ENCODE measurements at places on chromosomes 11 and 22. TPM values are rescaled to one million over a fixed set of nuclear protein-coding genes. Genes with fewer than 3 reads are reported as not detected.

DNA sequence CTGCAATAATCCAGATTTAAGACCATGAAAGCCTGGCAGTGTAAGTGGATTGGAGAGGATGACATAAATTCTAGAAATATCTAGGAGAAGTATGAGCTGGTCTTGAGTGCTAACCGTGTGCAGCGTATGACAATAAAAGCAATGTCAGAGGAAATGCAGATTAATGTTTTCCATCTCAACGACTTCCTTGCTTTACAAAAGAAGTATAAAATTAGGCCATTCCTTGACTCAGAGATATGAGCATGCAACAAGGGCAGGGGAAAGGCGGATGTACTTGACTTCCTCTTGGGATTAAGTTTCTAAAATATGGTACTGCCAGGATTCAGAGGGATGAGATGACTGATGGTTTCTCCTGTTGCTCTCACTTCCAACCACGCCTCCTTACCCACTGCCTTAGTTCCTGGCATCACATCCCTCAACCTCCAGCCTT, 32.3 kb downstream of the ADAMTS15 start:
- H3K27ac ChIP-seq: peak overlapping the region; percentile 41
- no peak overlapping the region for H3K4me3 ChIP-seq
- no peaks in the 10 kb centered on the region for H3K36me3 ChIP-seq
- H3K27me3 ChIP-seq: no peaks in the 10 kb centered on the region
- H3K4me1 ChIP-seq: peaks cover 43% of the 10 kb centered on the region
- DNase-seq: no peak

DNA sequence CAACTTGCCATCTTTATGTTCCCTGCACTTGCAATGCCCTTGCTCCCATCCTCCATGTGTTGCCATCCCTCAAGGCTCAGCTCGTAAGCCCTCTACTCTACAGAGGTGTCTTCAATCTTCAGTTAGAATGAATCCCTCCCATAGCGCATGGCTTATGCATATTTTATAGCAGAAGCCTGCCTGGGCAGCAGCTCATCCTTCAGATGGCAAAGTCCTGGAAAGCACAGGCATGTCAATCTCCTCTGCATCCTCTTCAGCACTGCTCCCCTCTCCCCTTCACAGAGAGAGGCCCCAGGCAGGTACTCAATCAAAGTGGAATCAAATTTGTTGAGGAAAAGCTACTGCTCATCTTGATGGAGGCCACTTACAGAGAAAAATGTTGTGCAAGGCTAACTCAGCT, 31.1 kb upstream of the ABCC8 start:
- H3K27me3 ChIP-seq: peaks cover 33% of the 10 kb centered on the region
- H3K36me3 ChIP-seq: no peaks in the 10 kb centered on the region
- H3K4me3 ChIP-seq: no peak overlapping the region
- H3K4me1 ChIP-seq: no peaks in the 10 kb centered on the region

DNA sequence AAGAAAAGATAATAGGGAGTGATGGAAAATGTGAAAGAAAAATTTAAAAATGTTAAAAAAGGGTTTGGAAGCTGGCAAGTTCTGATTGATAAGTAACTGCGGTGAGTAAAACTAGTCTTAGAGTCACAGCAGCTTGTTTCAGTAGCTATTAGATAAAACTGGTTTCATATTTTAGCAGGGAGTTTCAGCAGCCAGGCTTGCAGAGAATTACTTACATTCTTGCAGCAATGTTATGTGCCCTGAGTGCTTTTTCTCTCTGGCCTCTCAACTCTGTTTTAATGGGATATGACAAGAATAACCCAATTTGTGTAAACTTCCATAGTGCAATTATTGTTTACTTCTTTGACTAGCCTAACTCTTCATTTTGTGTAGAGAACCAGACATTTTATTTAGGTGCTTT, 33.6 kb downstream of the PPME1 start:
- H3K4me3 ChIP-seq: no peak overlapping the region
- no peak for DNase-seq
- no peak overlapping the region for H3K27ac ChIP-seq
- no peaks in the 10 kb centered on the region for H3K4me1 ChIP-seq
- H3K36me3 ChIP-seq: no peaks in the 10 kb centered on the region
- no peaks in the 10 kb centered on the region for H3K27me3 ChIP-seq

GRCh38 chr11:47477323-47477722, 28.4 kb upstream of the RAPSN start:
- no peak overlapping the region for H3K4me3 ChIP-seq
- H3K36me3 ChIP-seq: peaks cover 98% of the 10 kb centered on the region
- no peak for DNase-seq
- H3K4me1 ChIP-seq: no peaks in the 10 kb centered on the region

GRCh38 chr22:49199224-49199623, 628.4 kb downstream of the BRD1 start:
- H3K27ac ChIP-seq: no peak overlapping the region
- no peak overlapping the region for H3K4me3 ChIP-seq
- no peaks in the 10 kb centered on the region for H3K4me1 ChIP-seq
- no peaks in the 10 kb centered on the region for H3K27me3 ChIP-seq

Gene C11orf98
- 103 TPM for total RNA-seq

Data from SJSA1 (cell line).